ENCODE measurements at places on chromosomes 3 and 15. TPM values are rescaled to one million over a fixed set of nuclear protein-coding genes. Genes with fewer than 3 reads are reported as not detected.

DNA sequence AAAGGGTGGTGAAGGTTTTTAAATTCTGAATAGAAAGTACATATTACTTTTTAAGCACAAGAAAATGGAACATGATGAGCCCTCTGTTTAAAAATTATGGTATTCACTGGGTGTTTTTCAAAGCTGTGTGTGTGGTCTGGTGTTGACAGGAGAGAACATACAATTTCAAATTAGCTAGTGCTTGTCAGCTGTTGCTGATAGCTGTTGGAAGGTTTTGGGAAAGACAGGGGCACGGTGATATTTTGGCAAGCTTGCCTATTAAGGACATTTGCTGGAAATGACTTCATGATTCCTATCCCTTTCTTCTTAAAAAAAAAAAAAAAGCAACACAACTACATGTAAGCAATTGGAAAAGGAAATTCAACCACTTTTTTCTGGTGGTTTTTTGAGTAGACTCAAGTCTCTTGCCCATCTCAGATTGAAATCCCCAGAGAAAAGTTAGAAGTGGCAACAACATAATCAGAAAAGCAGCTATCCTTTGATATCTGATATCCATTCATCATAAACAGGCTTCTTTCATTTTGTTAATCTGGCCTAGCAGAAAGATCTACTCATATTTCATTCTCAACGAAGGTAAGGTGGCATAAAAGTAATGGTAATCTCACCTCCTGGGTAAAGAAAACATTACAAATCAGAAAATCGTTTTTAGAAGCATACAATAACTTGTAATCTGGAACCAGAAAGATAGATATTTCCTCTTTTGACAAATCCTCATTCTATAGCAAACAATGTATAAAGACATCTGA is 130.0 kb downstream of the RBMS3 start:
- H3K4me3 ChIP-seq: no peak overlapping the region
- H3K36me3 ChIP-seq: no peaks in the 10 kb centered on the region
- peak overlapping the region; percentile 17 for H3K27ac ChIP-seq
- DNase-seq: no peak
- H3K4me1 ChIP-seq: no peaks in the 10 kb centered on the region

GRCh38 chr3:176916777-176917176 is 280.5 kb downstream of the TBL1XR1 start:
- H3K4me1 ChIP-seq: no peaks in the 10 kb centered on the region
- no peaks in the 10 kb centered on the region for H3K27me3 ChIP-seq
- H3K27ac ChIP-seq: peak overlapping the region; percentile 75
- peak; percentile 55 for DNase-seq

- H3K27me3 ChIP-seq: no peaks in the 10 kb centered on the region
- no peak for DNase-seq
- no peaks in the 10 kb centered on the region for H3K4me1 ChIP-seq
- H3K4me3 ChIP-seq: no peak overlapping the region
- no peaks in the 10 kb centered on the region for H3K36me3 ChIP-seq
Measured at GRCh38 chr3:101890716-101891115, 41.4 kb downstream of the NFKBIZ start.

DNA sequence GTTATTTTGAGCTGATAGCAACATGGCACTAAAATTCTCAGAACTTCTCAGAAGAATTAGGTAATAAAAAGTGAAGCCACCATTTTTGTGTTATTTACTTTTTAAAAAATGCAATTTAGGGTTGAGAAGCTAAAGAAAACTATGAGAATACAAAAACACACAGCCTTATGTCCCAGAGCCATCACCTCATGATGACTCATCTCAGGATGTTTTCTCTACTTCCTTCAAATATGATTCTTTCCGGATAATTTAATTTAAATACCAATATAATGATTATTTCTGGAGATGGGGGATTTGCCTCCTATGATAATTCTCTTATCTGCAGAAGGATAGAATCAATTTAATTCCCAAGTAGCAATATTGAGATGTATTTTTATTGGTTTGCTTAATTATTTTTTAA is 105.6 kb upstream of the BFSP2 start:
- no peak overlapping the region for H3K4me3 ChIP-seq
- no peaks in the 10 kb centered on the region for H3K36me3 ChIP-seq
- no peak for DNase-seq

GRCh38 chr3:49839193-49839809 is 17.1 kb downstream of the TRAIP start:
- peak; percentile 69 for DNase-seq
- no peak overlapping the region for H3K4me3 ChIP-seq
- no peaks in the 10 kb centered on the region for H3K27me3 ChIP-seq
- H3K4me1 ChIP-seq: no peaks in the 10 kb centered on the region
- no peak overlapping the region for H3K27ac ChIP-seq

DNA sequence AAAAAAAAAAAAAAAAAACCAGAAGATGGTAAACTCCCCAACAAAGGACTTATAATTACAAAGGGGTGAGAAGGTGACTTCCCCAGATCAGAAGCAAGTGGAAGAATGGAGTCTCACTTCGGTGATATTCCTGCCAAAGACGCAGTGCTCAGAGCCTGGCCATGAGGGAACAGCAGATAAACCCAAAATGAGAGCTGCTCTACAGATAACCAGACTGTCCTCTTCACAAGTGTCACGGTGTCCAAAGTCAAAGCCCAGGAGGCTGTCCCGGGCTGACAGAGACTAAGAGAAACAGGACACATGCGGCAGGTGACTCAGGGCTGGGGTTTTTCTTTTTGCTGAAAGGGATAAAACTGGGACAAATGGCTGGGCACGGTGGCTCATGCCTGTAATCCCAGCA is 48.8 kb downstream of the HMCES start:
- no peaks in the 10 kb centered on the region for H3K27me3 ChIP-seq
- DNase-seq: no peak
- no peaks in the 10 kb centered on the region for H3K36me3 ChIP-seq
- no peak overlapping the region for H3K4me3 ChIP-seq
- no peaks in the 10 kb centered on the region for H3K4me1 ChIP-seq

DNA sequence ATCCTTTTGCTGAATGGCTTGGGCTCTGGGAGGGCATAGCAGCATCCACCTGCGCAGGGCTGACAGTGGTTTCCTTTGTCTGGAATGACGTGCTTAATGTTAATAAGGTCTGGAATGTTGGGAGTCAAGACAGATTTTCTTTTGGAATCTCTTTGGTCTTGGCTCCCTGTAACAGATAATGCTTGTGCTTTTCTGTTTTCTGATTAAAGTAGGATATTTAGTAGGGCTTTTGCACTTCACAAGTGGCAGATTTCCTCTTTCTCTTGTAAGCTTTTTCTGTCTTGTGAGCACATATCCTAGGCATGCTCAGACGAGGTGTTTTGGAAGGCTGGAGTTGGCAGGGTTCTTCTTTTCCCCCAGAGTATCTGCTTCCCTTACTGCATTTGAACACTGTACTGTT is 189.6 kb downstream of the GHSR start:
- H3K4me1 ChIP-seq: peaks cover 6% of the 10 kb centered on the region
- H3K27me3 ChIP-seq: no peaks in the 10 kb centered on the region
- no peak overlapping the region for H3K4me3 ChIP-seq
- no peaks in the 10 kb centered on the region for H3K36me3 ChIP-seq

GRCh38 chr3:15638891-15639262 is 37.3 kb downstream of the BTD start:
- H3K27me3 ChIP-seq: no peaks in the 10 kb centered on the region
- H3K27ac ChIP-seq: no peak overlapping the region
- H3K4me1 ChIP-seq: peaks cover 7% of the 10 kb centered on the region

DNA sequence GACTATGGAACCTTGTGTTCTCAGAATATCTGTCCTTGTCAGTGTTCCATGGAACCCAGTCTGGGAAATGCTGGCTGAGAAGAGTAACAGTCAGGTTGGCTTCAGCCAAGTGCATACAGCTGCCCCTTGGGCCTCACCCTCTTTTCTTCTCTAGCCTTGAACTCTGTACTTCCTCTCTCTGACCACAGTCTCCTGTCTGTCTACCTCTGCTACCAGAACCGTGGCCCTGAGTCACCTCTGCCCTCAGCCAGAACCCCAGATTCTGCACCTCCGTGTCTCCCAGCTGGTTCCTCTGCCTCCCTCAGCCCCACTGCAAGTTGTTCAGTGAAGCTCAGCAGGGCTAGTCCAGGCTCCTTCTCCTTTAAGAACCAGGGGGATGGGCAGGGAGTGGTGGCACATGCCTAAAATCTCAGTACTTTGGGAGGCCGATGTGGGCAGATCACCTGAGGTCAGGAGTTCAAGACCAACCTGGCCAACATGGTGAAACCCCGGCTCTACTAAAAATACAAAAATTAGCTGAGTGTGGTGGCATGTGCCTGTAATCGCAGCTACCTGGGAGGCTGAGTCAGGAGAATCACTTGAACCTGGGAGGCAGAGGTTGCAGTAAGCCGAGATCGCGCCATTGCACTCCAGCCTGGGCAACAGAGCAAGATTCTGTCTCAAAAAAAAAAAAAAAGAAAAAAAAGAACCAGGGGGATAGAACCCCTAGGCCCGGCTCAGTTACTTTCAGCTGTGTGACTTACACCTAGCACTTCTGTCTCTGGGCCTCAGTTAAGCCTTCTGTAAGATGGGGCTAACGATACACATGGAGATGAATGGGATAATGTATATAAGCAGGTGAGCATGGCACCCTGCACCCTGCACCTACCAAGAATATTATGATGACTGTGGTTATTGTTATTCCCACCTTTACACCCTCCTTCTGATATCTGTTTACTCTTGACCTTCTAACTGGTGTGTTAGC is 24.3 kb upstream of the TATDN2 start:
- H3K4me3 ChIP-seq: no peak overlapping the region
- H3K4me1 ChIP-seq: no peaks in the 10 kb centered on the region
- no peaks in the 10 kb centered on the region for H3K36me3 ChIP-seq
- no peak for DNase-seq
- H3K27me3 ChIP-seq: no peaks in the 10 kb centered on the region
- peak overlapping the region; percentile 7 for H3K27ac ChIP-seq

DNA sequence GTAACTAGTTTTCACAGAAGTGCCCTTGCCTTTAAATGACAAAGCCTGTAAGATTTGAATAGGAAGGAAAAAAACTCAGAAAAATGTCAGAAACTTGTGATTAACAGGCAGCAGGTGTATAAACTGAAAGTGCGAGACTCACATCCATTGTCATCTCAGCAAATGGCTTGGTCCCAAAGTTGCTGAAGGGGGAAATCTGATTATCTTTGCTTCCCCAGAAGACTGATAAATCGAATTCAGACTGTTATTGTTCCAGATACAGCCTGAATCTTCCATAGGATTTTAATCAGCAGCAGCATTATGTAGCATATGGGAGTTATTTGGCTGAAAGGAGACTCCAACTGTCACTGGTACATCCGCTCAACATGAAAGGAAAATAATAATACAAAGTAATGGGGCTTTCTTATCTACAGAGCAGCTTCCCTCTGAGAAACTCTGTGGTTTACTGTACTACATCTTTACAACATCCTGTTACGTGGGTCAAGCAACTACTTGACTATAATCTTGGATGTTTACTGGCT is 550.4 kb upstream of the CCDC54 start:
- no peak overlapping the region for H3K4me3 ChIP-seq
- DNase-seq: no peak
- H3K27ac ChIP-seq: no peak overlapping the region

DNA sequence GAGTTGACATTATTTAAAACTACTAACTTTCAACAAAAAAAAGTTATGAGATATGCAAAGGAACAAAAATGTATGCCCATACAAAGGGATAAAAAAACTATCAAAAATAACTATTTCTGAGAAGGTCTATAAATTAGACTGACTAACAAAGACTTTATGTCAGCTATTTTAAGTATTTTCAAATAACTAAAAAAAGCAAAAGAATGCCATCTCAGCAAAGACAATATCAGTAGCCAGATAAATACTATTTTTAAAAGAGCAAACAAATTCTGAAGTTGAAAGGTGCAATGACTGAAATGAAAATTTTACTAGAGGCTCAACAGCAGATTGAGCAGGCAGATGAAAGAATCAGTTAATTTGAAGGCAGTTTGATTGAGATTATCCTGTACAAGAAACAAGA is 3.6 kb upstream of the STRIT1 start:
- H3K27me3 ChIP-seq: no peaks in the 10 kb centered on the region
- H3K27ac ChIP-seq: no peak overlapping the region
- no peaks in the 10 kb centered on the region for H3K4me1 ChIP-seq
- no peaks in the 10 kb centered on the region for H3K36me3 ChIP-seq
- no peak overlapping the region for H3K4me3 ChIP-seq

DNA sequence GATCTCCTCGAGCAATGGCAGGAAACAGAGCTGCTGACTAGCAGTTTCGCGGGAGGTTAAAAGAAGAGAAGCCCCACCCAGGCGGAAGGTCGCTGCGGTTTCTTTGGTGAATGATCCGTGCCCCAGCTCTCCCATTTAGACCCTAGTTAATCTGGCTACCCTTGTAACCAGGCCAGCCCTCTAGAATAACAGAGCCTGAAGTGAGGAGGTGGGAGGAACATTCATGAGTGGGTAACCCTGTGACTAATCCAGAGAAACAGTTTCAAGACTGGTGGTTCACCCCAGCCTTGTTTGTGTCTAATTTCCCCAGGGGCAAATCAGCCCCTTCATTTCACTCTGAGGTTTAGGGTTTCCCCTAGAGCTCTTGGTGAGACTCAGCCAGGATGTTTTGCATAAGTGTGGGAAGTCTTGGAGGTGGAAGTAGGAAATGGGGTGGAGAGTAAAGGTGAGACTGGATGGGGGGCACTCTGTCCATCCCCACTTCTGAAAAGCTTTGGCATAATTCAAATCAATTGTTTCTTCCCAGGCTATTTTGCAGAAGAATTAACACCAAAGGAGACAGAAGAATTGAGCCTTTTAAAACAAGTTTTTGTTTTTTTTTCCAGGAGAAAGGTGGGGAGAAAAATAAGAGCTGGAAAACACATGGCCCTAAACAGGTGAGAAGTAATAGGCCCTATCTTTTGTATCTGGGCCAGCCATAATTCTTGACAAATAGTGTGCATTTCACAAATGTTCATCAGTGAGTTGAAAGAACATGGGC is 303.1 kb downstream of the RPLP1 start:
- no peaks in the 10 kb centered on the region for H3K4me1 ChIP-seq
- H3K36me3 ChIP-seq: no peaks in the 10 kb centered on the region
- H3K27ac ChIP-seq: no peak overlapping the region
- H3K4me3 ChIP-seq: no peak overlapping the region
- DNase-seq: no peak

GRCh38 chr15:24877174-24877573 is 77.6 kb upstream of the SNRPN start:
- no peaks in the 10 kb centered on the region for H3K36me3 ChIP-seq
- H3K4me1 ChIP-seq: no peaks in the 10 kb centered on the region
- H3K4me3 ChIP-seq: no peak overlapping the region
- H3K27me3 ChIP-seq: no peaks in the 10 kb centered on the region
- H3K27ac ChIP-seq: no peak overlapping the region

- no peak for DNase-seq
- H3K27me3 ChIP-seq: no peaks in the 10 kb centered on the region
- peak overlapping the region; percentile 89 for H3K27ac ChIP-seq
- H3K4me1 ChIP-seq: peaks cover 7% of the 10 kb centered on the region
- H3K4me3 ChIP-seq: peak overlapping the region; percentile 91
Measured at GRCh38 chr15:74889390-74889882, 406 bp upstream of the MPI start.

Gene SEMA6D
- total RNA-seq: 22.8 TPM

Gene SLC38A3
- 0.98 TPM for total RNA-seq

Gene VPS18
- total RNA-seq: 25.0 TPM

Gene ATXN7
- total RNA-seq: 37.4 TPM

All from breast epithelium (tissue), 4 donors.